ENCODE measurements at places on chromosomes 6 and 20.

- DNase-seq, result no peak
Observed at GRCh38 chr20:725491-725890, 42.8 kb downstream of the SLC52A3 start.

GRCh38 chr6:15476631-15477380, 186.0 kb downstream of the DTNBP1 start:
- DNase-seq, result no peak

DNA sequence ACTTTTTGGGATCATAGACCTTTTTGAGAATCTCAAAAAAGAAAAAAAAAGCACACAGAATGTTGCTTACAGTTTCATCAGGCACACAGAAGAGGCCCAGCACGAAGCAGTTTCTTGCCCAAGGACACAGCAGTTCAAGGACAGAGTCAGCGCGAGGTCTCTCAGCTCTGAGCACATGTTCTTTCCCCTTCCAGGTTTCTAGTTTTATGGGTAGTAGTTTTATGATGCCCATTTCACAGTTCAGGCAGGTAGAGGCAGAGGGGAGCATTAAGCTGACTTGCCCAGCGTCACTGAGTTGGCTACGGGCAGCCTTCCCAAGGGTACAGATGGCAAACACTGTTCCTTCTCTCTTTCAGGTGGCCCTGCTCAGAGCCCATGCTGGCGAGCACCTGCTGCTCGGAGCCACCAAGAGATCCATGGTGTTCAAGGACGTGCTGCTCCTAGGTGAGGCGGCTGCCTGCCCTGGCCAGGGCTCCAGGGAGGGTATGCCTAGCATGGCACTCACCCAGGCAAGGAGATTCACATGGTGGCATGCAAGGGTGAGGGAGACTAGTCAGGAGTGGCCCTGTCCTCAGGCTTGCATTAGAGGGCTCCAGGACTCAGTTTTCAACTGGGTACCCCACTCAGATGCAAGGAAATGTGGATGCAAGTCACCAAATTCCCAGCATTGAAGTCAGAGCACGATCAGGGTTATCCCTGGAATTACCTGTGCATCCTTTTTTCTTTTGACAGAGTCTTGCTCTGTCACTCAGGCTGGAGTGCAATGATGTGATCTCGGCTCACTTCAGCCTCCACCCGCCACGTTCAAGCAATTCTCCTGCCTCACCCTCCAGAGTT, 57.4 kb upstream of the TTPAL start:
- DNase-seq, result no peak

GRCh38 chr6:30963641-30964040, 19.9 kb upstream of the MUC21 start:
- no peak for DNase-seq

GRCh38 chr6:43747784-43748183, 22.2 kb upstream of the VEGFA start:
- no peak for DNase-seq

DNA sequence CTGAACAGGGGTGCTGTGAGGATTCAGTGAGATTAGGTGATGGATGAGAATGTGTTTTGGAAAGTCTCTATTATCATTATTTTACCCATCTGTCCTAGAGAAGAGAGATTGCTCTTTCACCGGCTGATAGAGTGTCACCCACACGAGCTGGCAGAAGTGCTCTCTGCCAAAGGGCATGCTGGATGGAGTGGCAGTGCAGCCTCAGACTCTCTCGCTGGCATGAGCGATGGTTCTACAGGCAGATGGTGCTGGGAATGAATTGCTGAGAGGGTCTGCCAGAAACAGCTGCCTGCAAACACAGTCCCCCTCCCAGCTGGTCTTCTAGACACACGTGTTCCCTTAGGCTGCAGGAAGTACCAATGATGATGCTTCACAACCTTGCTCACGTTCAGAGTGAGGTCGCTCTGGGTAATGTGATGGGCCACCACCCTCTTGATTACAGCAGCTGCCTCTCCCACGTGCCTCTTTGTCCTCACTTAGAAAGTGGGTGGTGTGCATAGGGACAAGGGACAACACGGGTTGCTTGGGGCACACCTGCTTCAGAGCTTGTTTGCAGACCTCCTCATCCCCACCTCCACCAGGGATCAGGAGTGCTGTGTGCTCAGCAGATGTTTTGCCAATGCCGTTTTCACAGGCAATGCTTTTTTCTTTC, 84.7 kb downstream of the FOXA2 start:
- no peak for DNase-seq

DNA sequence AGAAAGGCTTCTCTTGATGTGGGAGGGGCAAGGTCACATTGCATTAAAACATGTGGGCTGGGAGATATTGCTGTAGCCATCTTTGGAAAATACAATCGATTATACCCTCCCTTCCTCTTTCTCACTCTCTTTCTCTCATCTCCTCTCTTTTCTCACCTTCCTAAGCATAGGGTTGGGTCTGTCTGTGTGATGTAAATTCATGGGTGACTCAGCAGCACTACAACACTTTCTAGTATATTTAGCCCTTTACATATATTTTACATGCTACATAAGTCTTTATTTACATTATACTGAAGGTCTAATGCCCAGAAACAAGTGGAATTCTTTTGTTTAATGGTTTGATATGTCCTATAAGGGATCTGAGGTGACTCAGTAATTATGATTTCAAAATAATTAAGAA, 634.8 kb upstream of the FLRT3 start:
- no peak for DNase-seq

- DNase-seq, result no peak
Observed at GRCh38 chr6:72650081-72650745, 28.3 kb downstream of the KCNQ5 start.

- no peak for DNase-seq
Observed at GRCh38 chr6:109393886-109394281, 11.6 kb upstream of the CD164 start.

- DNase-seq, result no peak
Observed at GRCh38 chr6:33377171-33377570, 14.5 kb upstream of the KIFC1 start.

- no peak for DNase-seq
Observed at GRCh38 chr6:35839019-35839418, 33.9 kb downstream of the LHFPL5 start.

DNA sequence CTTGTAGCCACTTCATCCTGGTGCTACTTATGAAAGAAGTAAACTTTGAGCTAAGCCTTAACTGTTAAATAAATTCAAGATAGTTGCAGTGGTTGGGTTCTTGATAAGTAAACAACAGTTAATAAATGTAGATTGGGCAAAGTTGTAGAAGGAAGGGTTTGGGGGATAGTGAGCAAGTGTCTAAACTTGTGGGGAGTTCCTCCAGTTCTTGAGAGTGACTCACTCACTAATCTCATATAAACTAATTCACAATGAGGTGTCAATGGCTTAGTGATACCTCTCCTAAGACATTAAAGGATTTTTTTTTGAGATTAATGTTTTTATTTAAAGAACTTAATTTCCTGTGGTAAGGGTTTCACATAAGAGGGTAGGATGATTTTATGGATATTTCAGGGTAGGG, 507.4 kb downstream of the BMP2 start:
- no peak for DNase-seq

DNA sequence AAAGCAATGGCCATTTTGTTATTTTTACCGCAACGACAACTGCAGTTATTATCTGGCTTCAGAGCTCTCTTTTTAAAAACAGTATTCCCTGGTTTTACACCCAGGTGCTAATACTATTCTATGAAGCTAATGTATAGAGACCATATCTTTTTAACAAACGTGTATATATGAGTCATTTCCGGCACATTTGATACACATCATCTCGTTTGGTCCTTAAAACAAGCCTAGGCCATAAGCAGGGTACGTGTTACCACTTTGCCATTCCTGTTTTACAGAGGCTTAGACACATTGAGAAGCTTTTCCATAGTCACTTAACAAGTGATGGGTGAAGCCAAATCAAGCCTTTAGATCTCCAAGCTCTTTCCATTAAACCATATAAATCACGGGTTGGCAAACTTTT, 5.5 kb downstream of the TRAF3IP2 start:
- DNase-seq, result no peak

GRCh38 chr6:37289931-37290330, 32.0 kb upstream of the TMEM217 start:
- no peak for DNase-seq

DNA sequence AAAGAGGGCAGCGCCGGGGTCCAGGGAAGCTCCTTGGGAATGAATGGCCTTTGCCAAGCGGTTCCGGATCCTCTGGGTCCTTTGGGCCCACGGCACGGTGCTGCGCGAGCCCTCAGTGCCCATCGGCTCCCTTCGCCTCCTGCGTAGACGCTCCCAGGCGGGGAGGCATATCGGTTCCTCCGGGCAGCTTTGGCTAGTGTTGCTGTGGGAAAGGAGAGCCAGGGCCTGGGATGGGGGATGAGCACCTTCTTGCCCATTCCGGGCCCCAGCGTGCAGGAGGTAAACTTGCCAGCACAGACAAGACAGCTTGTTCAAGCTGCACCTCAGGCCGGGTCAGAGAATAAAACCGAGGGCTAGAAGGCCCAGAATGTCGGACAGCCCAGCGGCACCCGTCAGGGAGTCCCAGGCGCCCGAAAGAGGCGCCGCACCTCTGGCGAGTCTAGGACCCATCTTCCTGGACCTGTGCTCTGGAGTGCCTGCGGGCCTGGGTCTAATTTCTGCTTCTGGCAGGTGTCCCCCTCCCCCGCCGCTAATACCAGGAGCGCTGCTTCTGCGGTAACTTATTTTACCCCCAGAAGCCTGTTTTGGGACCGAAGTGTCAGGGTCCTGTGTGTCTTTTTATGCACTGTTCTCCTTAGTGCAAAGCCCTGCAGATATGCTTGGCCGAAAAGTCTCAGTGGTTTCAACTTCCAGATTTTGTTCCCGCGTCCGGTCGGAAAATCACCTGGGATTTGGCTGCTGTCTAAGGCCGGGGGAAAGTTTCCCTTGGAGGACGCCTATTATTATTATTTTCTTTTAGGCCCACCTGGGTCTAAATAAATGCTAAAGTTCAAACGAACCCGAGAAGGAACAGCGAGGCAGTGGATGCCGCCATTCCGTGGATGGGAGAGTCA, 1.7 kb upstream of the TFAP2C start:
- DNase-seq, result no peak

DNA sequence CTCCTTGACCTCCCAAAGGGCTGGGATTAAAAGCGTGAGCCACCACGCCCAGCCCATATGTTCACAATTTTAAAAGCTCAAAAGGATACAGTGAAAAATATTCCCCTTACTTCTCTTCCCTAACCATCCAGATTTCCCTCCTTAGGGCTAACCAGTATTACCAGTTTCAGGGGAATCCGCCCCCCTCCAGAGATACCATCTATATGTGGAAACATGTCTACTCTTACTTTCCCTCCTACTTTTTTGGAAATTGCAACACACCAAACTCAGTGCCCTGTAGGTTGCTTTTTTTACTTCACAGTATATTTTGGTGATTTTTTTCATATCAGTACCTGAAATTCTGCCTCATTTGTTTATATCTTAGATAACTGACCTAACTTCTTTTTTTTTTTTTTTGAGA, 6.9 kb upstream of the RPL10A start:
- DNase-seq, result no peak

DNA sequence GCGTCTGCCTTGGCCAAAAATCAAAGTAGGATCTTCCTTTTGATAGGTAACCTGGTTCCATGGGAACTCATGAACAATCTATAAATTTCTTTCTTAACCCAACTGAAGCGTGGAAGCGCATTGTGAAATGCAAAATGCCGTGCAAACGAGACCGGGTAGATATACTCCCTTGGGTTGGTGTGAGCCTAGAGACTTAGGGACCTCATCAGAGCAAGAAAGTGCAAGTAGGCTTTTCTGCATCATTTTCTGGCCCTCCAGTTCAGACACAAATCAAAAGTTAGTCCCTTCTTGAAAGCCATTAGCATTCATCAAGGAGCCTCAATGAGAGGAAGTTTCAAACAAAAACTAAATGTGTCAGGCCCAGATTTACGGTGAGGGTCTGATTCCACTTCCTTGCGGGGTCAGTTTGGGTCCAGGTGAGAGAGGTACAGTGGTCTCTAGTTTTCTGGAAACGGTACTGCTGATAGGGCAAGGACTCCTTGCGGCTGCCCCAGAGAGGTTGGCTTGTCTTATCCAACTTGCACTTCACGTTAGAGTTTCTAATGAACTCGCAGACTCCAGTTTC, 5.3 kb upstream of the ZNF184 start:
- DNase-seq, result peak; percentile 34

DNA sequence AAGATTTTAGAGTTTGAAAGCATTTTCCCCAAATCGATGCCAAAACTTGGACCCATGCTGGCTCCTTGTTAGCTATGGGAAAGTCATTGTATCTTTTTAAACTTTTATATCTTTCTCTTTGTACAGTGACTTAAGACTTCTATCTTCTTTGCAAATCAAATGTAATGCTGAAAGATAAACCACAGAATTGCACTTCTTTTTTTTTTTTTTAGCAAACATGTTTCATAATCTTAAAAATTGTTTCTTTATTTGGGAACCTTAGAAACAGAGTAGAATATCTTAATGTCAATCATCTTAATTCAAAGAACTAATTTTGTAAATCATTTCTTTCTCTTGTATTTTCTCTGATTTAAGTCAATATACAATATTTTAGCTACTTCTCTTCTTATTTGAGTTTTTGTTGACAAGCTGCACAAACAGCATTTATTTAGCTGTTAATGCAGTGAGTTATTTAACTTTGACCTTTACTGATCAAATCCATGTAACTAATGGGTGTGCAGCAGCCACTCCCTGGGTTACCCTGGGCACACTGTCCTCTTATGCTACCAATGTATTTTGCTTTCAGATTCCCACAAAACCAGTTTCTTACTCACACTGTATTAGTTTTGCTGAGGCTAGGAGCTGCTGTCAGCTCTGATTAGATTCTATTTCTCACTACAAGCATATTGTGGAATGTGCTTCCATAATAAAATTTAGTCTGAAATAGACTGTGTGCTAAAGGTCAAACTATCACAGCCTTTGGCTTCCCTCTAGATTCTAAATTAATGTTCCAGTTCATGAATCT, 279.6 kb downstream of the ADGB start:
- no peak for DNase-seq

Data from D341Med (cell line).